NCI-H510A treated with DMSO at 0.1 percent for 48 hours (cell line): ENCODE measurements at places on chromosomes 6 and 20.

GRCh38 chr6:3229566-3230178 is 2.2 kb upstream of the TUBB2B start:
- peak; percentile 44 for DNase-seq

GRCh38 chr20:3766422-3767109 is 987 bp downstream of the ADISSP start:
- no peak for DNase-seq

GRCh38 chr6:90186637-90187371 is 109.8 kb downstream of the BACH2 start:
- DNase-seq: peak; percentile 42

- DNase-seq: no peak
These were observed 554.9 kb downstream of the MAFB start for GRCh38 chr20:40134176-40134575.

DNA sequence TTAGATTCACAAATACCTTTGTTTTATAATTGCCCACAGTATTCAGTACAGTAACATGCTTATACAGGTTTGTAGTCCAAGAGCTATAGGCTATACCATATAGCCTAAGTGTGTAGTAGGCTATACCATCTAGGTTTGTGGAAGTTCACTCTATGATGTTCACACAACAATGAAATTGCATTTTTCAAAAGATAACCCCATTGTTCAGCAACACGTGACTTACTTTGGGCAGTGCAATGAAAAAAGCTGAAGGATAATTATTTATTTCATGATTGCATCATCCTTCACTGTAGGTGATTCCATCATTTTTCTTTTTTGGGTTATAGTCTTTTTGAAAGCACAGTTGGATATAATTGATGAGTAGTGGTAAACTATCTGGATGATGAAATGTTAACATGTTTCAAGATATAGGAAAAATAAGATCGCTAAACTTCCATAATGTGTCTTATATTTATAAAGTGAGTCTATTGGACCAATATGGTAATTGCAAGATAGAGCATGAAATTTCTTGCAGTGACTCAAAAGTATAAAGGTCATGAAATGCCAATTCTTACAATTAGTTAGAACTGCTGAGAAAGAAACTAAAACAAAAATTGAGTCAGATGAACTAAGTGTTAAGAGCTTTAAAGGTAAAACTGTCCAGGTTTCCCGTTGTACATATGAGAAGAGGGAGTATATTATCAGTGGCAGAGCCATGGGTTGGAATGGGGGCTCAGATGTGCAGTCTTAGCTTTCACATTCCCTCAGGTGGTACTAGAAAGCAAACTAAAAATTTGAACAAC is 164.4 kb downstream of the ZFAND3 start:
- no peak for DNase-seq

GRCh38 chr6:168433898-168434297 is 7.1 kb upstream of the SMOC2 start:
- DNase-seq: no peak

DNA sequence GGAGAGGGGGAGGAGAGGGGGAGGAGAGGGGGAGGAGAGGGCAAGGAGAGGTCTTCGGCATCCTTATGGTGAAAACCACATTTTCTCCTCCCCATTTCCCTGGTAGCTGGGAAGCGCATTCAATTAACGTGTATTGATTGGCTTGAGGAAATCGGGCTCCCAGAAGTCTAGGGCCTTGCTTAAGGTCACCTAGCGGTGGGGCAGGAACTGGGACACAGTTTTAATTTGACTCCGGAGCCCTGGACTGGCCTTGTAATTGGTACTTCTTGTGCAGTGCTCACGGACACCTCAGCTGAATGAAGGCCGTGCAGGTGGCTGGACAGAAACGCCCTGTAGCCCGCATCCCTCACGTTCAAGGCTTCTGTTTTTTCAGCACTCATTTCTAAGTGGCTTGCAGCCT is 42.8 kb downstream of the CTCFL start:
- no peak for DNase-seq

GRCh38 chr20:50189681-50190250 is 864 bp upstream of the CEBPB start:
- DNase-seq: no peak

DNA sequence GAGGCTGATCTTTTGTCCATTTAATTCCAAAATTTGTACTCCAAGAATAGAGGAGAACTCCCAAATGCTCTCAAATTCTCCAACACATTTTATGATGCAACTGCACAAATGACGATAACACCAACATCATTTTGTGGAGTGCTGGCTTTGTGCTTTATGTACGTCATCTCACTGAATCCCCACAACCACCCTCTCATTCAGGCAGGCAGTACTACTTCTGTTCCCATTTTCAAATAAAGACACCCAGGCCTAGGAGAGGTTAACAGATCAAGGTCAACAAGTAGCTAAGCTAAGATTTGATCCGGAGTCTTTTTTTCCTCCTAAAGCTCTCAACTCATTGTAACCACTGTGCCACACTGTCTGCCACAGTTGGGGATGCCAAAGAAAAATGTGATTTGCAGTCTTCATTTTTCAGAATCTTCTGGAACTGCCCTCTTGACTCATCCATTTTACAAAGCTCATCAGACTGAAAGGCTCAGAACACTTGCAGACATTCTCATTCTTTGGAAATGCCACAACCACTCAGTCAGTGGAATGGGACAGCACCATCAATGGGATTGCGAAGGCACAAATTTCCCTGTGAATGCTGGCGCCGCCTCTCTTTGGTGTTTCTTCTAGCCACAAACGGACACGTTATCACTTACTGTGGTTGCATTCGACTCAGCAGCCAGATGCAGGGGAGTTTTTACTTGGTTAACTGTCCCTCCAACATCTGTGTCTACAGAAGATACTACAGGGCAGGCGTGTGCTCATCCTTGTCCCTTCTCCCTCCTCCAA is 184.4 kb downstream of the GJA10 start:
- DNase-seq: no peak

GRCh38 chr6:132937466-132937906 is 123.1 kb downstream of the RPS12 start:
- peak; percentile 4 for DNase-seq

GRCh38 chr6:90938122-90938521 is 351.2 kb upstream of the MAP3K7 start:
- DNase-seq: no peak

DNA sequence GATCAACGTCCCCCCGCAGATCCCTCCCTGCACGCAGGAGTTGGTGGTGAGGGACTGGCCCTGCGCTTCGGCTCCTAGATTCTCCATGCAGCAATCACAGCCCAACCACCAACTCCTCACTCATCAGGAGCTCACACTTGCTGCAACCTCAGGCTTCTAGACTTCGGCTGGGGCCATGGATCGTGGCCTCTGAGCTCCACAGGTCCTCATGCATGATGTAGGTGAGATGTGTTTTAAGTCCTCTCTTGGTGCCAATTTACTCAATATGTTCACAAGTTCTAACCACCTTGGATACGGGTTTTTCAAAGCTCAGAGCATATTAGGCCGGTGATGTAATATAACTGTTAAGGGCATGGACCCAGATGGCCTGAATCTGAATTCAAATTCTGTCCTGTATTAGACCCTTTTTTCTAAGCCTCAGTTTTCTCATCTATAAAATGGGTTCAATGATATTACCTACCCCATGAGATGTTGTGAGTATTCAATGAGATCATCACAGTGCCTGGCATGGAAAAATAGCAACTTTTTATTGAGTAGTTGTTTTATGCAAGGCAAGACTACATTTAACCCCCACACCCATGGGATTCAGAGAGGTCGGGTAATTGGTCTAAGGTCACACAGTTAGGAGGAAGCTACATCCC is 31.0 kb downstream of the SUN5 start:
- DNase-seq: no peak

DNA sequence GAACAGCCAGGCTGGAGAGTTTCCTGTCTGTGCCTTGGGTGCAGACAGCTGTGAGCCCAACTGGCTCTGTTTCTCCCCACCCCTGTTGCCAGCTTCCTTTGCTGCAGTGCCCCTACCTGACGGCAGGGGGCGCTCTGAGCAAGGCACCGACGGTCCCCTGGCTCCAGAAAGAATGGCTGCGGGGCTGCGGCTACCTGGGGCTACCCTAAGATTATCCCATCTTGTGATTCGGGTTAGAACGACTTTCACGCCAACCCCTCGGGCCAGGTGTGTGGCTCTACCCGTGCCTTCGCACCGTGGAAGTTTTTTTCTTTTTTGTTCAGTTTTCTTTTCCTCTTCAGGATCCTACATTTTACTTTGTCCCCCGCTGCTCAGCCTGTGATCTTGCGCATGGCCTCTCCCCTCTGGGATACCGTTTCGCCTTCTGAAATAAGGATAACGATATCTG is 33.4 kb upstream of the AAR2 start:
- peak; percentile 34 for DNase-seq

- DNase-seq: no peak
These were observed 42.0 kb upstream of the SLC9A8 start for GRCh38 chr20:49770634-49771033.

GRCh38 chr20:44722990-44723389 is 7.8 kb downstream of the CCN5 start:
- no peak for DNase-seq

DNA sequence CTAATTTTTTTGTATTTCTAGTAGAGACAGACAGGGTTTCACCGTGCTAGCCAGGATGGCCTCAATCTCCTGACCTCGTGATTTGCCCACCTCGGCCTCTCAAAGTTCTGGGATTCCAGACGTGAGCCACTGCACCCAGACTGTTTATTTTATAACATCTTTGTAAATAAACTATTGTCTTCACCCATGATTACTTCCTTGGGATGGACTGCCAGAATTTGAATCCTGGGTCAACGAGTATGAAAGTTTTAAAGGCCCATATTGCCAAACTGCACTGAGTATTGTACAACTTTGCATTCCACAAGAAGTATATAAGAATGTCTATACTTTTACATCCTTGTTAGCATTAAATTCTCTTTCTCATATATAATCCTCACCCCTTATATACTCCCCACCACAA is 38.6 kb downstream of the ZHX3 start:
- DNase-seq: no peak

DNA sequence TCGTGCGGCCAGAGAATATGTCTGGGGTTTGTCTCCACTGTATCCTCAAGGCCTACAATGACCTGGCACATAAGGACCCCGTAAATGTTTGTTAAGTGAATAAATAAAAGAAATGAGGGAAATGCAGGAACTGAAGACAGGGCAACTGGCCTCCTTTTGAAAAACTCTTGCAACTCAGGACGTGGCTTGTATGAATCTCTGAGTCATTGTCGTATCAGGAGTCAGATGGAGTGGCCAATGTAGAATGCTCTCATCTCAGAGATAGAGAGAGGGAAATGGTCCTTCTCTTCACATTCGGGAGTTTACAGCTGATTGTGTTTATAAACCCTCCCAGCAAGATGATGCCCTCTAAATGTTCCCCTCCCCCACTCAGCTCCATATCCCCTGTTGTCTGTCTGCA is 57.1 kb downstream of the UST start:
- DNase-seq: peak; percentile 77

GRCh38 chr20:41200446-41201202 is 63.3 kb downstream of the PLCG1 start:
- DNase-seq: no peak

DNA sequence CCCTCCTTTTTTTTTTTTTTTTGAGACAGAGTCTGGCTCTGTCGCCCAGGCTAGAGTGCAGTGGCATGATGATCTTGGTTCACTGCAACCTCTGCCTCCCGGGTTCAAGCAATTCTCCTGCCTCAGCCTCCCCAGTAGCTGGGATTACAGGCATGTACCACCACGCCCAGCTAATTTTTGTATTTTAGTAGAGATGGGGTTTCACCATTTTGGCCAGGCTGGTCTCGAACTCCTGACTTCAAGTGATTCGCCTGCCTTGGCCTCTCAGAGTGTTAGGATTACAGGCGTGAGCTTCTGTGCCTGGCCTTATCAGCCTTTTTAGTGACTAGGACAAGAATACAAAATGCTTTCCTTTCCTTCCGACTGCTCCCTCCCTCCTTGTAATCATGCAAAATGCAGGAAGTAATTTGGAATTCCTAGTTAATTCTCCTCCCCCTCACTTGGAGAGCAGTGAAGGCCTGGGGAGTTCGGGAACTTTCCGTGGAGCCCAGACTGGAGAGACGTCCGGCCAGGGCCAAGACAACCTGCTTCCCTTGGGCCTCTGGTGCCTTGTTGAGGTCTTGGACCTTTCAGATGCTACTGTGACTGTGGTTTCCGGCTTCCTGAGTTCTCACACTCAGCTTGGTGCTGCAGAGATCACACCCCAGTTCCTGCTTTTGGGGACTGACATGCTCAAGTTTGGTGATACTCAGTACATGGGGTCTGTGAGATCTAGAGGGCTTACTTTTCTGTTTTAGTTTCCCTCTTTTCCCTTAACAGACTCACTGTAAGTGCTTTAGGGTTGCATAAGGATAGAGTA is 3.9 kb upstream of the PHF20 start:
- no peak for DNase-seq

GRCh38 chr6:31945507-31946369 is at the start of gene CFB:
Gene CFB (plus strand): TSS chr6:31946095. CDS start chr6:31946222, 127 bp downstream.
- DNase-seq: no peak

GRCh38 chr6:156791320-156791850 is 14.2 kb downstream of the ARID1B start:
- peak; percentile 76 for DNase-seq

- DNase-seq: no peak
These were observed 224.9 kb downstream of the FARS2 start for GRCh38 chr6:5486214-5486613.

GRCh38 chr6:46749731-46750130 is 3.0 kb downstream of the ANKRD66 start:
- DNase-seq: no peak

- no peak for DNase-seq
These were observed 20.7 kb upstream of the ASIP start for GRCh38 chr20:34220561-34220960.
